NCI-H187 (cell line): ENCODE measurements at places on chromosomes 6 and 20.

GRCh38 chr20:30922129-30922528, 335.3 kb upstream of the DEFB115 start:
- no peak for DNase-seq

DNA sequence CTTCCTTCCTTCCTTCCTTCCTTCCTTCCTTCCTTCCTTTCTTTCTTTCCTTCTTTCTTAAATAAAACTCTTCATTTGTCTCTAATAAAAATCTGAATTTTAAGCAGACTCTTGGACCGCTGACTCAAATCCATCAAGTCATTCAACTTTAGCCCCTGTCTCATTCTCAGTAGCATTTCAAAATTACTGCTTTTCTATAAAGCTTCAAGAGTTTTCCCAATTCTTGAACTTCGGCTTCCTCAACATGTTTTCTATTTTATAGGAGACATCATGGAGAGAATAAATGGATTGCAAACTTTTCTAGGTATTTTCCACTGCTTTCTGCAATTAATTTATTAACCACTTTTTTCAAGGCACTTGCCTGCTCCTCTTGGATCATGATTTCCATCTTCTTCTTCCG, 497.1 kb upstream of the GJE1 start:
- no peak for DNase-seq

DNA sequence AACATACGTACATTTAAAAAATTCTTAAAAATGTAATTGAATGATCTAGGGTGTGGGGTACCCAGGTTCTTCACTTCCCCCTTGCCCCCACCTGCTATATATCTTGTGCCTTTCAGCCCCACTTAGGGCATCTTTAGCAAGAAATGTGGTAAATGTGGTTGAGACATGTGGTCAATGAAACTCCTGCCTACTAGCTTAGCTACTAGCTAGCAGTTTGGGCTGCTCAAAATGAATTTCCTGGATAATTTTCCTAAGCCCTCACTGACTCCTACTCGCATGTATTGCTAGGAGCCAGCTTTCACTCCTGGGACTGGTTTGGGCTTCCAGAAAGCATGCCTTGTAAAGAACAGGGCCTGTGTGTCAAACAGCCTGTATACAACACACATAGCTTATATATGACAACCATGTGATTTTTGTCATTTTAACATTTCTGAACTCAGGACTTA, 257.3 kb downstream of the ATXN1 start:
- DNase-seq, result no peak

GRCh38 chr6:116217069-116217468, 36.8 kb downstream of the TSPYL4 start:
- no peak for DNase-seq
